Stimulated activated CD4-positive, alpha-beta T cell treated with anti-CD3 and anti-CD28 coated beads, Interleukin-1b, Interleukin-23, amount 100 ng/mL, for 1 hour (primary cell): ENCODE measurements at places on chromosomes 6 and 20.

- no peak for DNase-seq
Measured at GRCh38 chr6:151649835-151650234, 156.0 kb downstream of the CCDC170 start.

DNA sequence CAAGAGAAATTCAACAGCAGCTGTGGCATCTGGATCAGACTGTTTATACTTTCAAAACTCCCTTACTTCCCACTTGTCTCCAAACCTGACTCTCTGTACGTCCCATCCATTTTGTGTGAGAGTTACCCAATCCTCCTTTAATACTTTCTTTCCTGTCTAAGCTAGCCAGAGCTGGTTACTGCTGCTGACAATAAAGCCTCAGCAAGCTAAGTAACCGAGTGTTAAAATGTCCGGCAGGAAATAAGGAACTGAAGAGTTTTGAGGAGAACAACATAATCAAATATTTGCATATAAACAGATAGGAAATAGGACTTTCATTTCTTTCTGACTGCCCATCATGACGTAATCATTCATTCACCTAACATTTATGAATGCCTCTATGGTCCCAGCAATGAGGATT is 11.6 kb downstream of the TMEM30A start:
- no peak for DNase-seq

DNA sequence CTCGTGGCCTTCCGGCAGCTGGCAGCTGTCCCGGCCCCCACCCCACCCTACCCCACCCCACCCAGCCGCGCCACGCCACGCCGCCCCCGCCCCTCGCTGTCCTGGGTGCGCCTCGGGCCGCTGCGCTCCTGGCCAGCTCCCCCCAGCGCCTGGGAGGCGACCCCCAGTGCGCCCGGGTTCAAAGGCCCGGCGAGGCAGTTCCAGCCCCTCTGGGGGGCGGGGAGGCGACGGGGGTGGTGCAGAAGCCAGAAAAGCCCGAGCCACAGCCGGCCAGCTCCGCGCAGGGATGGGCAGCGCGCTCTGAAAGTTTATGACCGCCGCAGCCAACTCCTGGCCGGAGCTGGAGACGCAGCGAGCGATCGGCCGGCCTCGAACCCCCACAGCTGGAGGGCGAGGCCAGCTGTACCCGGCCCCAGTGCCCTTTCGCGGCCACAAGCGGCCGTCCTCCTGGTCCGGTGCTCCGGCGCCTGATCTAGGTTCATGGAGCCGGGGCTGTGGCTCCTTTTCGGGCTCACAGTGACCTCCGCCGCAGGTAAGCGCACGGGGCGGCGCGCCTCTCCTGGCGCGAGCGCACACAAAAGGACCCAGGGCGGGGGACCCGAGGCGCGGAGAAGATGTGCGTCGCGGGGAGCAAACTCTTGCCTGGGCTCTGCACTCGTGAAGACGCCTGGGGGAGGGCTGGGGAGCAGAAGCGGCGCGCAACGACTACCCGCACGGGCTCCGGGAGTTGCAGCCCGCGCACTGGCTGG is at the start of gene EDN3:
TSS of gene EDN3 (plus strand) at position 279 of the 749 bp plus-strand sequence. CDS start at position 481, 202 bp downstream.
- no peak for DNase-seq

DNA sequence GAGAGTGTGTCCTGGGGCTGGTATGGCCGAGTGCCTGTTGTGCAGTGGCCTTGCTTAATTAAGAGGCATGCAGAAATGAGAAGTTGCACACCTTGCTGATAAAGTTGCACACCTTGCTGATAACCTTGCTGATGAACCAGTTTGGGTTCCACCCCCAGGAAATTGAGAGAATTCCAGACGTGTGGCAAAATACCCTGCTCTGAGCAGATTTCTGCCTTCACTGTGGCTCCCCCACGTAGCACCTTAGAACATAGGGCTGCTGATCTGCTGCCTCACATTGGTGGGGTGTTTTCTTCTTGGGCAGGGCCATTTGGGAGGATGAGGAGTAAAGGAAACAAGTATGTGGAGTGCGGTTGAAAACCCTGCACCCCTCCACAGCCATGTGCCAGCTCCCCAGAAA is 22.5 kb upstream of the ADRM1 start:
- no peak for DNase-seq

GRCh38 chr6:146543211-146543939 is at the start of gene RAB32:
TSS of gene RAB32 (plus strand) at chr6:146543833. CDS start at chr6:146543872, 39 bp downstream.
- DNase-seq, result no peak

GRCh38 chr6:340991-341827 is 48.9 kb downstream of the DUSP22 start:
- no peak for DNase-seq

- DNase-seq, result no peak
Measured at GRCh38 chr20:2004171-2004570, 10.3 kb upstream of the PDYN start.

- no peak for DNase-seq
Measured at GRCh38 chr6:126180585-126180984, 159.3 kb upstream of the CENPW start.

DNA sequence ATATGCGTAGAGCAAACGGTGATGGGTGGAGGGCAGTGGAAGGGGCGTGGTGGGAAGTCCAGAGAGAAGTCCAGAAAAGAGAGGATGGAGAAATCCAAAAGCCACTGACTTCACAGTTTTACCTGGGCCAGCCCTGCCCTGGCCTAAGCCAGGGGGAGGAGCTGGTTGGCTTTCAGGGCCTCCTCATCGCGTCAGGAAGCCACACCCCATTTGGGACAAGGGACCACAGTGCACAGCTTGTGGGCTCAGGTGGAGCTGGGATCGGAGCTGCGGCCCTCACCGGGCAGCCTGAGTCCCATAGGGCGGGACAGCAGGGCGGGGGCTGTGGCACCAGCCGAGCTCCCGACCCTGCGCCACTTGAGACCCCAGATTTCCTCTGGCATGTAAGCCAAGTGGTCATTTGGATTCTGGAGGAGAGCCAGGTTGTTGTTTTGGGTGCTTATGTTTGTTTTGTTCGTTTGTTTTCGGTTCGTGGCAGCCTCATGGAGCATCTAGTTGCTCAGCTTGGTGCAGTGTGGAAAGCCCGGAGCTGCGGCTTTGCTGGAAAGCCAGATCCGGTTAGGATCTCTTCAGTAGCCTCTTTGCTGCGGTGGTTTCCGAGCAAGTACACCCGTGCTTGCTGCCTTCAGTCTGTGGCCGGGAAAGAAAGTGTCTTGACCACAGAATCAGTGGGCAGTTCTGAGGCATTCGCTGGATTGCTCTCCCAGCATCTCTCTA is 42.2 kb downstream of the RIOK1 start:
- no peak for DNase-seq

- DNase-seq, result no peak
Measured at GRCh38 chr6:52389264-52389625, 27.3 kb downstream of the PAQR8 start.

GRCh38 chr6:141370438-141370837 is 762.3 kb upstream of the GJE1 start:
- DNase-seq, result no peak

DNA sequence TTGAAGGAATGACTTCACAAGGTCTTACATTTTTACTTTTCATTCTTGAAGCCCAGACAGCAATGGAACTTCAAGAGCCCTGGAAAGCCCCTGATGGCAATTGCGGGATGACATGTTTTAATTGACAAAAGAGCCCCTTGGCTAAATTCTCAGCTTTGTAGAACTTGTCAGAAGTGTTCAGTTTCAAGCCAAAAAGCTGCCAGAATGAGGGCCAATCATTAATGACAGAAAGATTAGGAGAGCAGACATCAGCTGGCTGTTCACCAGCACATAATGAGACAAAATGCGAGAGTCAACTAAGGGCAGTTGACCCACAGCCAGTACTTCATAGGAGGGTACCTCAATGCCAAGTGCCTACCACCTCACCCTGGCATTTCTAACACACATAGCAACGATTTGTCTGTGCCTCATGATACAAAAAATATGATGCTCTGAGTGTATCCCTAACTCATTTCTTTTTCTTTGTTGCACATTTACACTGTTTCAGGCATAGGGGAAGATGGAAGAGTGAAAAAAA is 243.1 kb downstream of the MYLK4 start:
- DNase-seq, result no peak

DNA sequence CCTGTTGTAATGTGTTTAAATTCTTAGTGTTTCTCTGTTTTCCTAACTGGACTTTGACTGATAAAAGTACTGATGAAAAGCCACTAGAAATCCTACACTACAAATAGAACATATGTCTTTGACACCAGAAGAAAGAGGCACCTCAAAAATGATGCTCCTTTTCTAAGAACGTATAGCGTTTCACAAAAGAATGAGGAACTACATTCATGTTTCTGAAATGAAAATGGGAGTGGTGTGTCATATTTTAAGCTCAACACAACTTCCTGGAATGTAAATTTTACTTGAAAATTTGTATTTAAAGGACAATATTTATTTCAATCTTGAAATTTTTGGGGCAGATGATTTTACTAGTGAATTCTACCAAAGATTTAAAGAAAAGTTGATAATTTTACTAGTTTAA is 35.3 kb downstream of the KIAA0408 start:
- DNase-seq, result no peak

DNA sequence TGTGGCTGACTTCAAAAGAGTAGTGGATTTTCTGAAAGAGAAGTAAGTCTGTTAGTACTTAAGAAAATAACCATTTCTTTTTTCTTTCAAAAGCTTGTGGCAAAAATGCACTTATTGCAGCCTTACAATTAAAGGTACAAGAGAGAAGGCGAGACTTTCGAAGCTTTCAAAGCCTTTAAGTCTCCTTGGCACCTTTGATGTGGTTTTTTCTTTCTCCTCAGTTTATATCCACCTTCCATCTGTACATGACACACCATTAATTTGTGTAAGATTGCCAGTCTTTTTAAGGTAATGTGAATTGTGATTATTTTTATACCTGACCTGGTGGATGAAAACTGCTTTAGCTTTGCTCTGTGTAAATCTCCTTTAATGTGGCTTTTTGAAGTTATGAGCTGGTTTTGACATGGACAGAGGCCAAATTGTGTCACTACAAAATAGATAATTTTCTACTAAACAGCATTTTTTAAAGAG is 466.1 kb downstream of the CDKAL1 start:
- no peak for DNase-seq

DNA sequence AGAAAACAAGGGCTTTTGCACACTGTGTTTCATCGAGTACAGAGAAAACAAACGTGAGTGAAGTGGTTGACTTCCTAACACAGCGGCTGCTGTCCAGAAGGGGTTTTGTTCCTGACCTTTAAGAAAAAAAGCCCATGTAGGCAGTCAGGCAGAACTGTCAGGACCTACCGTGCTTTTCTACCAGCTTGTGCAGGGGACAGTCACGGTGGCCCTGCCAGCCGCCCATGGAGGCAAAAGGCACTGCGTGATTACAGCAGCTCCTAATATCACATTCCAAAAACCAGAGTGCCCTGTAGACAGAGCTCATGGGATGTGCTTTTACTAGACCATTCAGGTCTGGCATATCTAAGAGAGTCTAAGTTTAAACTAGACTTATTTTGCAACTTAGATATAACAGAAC is 12.2 kb downstream of the TNFAIP3 start:
- no peak for DNase-seq

DNA sequence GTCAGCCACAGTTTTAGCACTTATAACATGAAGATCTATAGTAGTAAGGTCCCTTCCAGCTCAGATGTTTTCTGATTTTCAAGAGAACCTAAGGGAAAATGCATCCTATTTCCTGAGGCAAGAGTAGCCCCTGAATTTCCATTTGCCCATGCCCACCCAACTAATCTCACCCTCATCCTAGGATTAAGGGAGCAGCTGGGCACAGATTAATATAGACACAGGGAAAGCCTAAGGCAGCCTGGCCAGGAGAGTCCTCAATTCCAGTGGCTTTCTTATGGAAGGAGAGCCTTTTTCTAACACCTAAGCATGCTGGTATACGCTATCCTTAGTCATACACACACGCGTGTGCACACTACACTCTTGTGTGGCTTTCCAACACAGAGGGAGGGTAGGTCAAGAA is 1.5 kb downstream of the APOBEC2 start:
- no peak for DNase-seq

DNA sequence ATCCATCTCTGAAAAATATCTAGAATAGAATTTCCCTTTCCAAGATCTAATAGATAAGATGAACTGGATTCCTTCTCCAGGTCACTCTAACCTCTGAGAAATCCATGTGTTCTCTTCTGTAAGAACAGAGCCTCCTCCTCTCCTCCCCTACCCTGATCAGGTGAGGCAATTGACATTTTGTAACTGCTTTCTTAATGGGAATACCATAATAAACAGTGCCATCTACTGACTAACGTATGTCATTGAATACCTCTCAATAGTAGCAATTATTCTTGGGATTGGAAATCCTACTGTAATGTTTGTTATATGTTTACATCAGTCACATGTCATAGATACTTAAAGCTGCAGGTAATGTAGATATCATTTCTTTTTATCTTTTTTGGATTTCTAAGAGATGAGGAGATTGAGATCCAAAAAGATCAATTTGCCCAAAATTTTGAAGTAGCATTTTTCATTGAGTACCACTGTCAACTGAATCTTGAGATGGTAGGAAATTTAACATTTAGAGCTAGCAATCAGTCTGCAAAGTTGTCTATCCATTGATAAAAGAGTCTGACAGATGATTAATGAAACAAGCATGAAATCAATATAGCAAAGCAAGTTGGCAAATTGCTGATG is 365.8 kb upstream of the HSF2 start:
- DNase-seq, result no peak

- DNase-seq, result no peak
Measured at GRCh38 chr6:158457131-158457530, 102.8 kb upstream of the TMEM181 start.

DNA sequence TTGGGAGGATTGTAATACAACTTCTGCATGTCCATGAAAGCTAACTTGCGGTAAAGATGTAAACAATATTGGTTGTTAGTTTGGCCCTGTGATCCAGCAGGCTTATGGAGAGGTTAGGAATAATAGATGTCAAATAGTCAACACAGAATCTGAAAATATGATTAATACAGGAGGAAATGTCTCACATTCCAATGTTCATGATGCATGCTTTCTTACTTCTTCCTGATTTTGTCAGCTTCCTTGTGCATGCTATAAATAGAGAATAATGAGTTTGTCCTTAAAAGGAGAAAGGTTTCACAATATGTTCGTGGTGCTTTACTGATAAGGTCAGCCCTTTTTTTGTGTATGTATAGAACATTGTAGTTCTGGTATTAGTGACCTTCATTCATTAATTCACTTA is 136.7 kb downstream of the MMUT start:
- DNase-seq, result no peak

- no peak for DNase-seq
Measured at GRCh38 chr6:45780523-45780922, 235.1 kb downstream of the CLIC5 start.

GRCh38 chr20:25346349-25346748 is 44.3 kb downstream of the ABHD12 start:
- DNase-seq, result no peak

- DNase-seq, result no peak
Measured at GRCh38 chr6:8705435-8706020, 270.2 kb upstream of the SLC35B3 start.

- DNase-seq, result no peak
Measured at GRCh38 chr6:46867411-46867810, 54.3 kb downstream of the ADGRF5 start.

- peak; percentile 2 for DNase-seq
Measured at GRCh38 chr6:105087571-105088211, 92.1 kb downstream of the POPDC3 start.

- DNase-seq, result no peak
Measured at GRCh38 chr6:24719125-24719971, at the start of gene C6orf62. TSS of gene C6orf62 (minus strand) at chr6:24719154. CDS start at chr6:24718668, 486 bp downstream.

GRCh38 chr20:25460566-25461280 is 53.2 kb downstream of the GINS1 start:
- no peak for DNase-seq

- DNase-seq, result no peak
Measured at GRCh38 chr6:129543981-129544380, 166.0 kb downstream of the ARHGAP18 start.

GRCh38 chr6:24089736-24090135 is 36.3 kb upstream of the NRSN1 start:
- DNase-seq, result no peak

GRCh38 chr6:74578339-74578738 is 627.5 kb downstream of the COL12A1 start:
- DNase-seq, result no peak
